ENCODE measurements at places on chromosomes 13 and 19.
A peak's percentile ranks its signal among the peaks of the same experiment; 100 is the strongest.

DNA sequence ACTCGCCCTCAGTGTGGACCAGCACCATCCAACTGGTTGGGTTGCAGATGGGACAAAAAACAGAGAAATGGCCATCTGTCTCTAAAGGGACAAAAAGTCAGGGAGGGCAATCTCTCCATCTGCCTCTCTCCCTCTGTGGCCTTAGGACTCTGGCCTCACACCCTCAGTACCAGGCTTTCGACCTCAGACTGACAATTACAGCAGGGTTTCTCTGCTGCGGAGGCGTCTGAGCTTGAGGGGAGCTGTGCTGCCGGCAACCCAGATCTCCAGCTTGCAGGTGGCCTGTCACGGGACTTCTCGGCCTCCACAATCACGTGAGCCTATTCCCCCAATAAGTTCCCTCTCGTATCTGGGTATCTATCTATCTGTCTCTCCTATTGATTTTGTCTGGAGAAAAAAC lies 27.7 kb downstream of the MLLT1 start:
- DNase-seq, result no peak

GRCh38 chr19:22945560-22945959 lies 57.4 kb downstream of the ZNF728 start:
- DNase-seq, result no peak

GRCh38 chr19:53007606-53008005 lies 6.1 kb upstream of the ERVV-1 start:
- DNase-seq, result no peak

DNA sequence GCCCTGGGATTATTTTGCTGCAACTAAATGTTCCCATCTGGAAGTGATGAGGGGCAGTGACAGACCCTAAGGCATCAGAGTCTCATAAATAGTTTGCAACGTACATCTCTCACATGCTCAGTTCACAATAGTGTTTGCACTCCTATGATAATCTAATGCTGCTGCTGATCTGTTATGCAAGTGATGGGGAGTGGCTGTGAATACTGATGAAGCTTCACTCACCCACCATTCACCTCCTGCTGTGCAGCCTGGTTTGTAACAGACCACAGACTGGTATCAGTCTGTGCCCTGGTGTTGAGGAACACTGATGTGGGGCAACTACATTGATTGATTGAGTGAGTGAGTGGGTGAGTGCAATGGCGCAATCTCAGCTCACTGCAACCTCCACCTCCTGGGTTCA lies 54.9 kb downstream of the ZNF726 start:
- DNase-seq, result no peak

- no peak for DNase-seq
Measured at GRCh38 chr13:31009166-31009565, 76.7 kb downstream of the TEX26 start.

DNA sequence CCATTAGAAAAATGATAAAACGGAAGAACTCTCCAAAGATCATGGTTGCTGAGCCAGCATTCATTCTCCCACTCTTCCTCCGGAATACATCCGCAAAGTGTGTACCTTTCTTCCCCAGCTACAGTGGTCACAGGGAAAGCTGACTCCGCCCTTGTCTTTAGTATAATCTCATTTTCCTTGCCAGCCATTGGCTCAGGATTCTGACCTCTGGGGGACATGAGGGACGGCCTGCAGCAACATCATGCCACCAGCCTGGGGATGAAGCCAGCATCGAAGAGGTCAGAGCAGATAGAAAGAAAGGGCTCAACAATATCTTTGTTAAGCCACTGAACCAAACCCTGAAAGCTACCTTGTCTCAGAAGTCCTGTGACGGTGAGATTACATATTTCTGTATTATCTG lies 46.3 kb upstream of the TPP2 start:
- DNase-seq, result no peak

DNA sequence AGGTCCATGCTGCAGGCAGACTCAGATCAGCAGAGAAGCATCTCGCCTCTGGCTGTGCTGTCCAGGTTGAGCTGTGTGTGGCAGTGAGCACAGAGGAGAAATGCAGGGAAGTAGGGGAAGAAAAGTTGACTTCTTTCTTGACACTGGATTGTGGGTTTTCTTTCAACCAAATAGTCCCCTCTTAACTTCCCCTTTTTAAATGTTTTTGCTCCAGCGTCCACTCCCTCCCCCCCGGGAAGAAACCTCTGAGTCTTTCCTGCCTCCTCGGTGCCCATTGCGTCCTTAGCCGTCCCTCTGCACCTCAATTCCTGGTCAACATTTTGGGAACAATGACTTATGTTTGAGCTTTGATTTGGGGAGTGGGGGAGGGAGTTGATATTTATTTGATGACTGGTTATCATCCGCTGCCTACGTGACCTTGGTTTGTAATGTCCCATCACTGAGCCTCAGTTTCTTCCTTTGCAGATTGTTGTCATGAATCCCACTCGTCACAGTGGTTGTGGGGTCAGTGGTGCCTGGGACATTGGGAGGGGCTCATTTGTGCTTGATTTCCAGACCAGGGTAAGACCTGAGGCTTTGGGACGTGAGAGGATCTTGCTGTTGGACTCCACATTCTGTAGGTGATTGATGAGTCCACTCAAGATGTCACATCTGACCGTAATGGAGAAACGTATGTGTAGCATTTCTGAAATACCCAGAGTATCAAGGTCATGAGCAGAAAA lies at the start of gene LILRB2:
TSS of gene LILRB2 (minus strand) at position 104 of the 722 bp plus-strand sequence. CDS start 614 bp downstream, outside the sequence.
- no peak for DNase-seq

- no peak for DNase-seq
Measured at GRCh38 chr13:73367886-73368285, 309.1 kb downstream of the KLF5 start.

GRCh38 chr19:13314761-13315160 lies 164.6 kb downstream of the IER2 start:
- DNase-seq, result no peak

GRCh38 chr13:33281951-33282595 lies 3.5 kb downstream of the STARD13 start:
- DNase-seq, result peak; percentile 65
